Left lung (tissue), 14 donors: ENCODE measurements at places on chromosomes 5 and 9. TPM values are rescaled to one million over a fixed set of nuclear protein-coding genes. Genes with fewer than 3 reads are reported as not detected.

GRCh38 chr5:43627028-43627427 is 24.0 kb downstream of the NNT start:
- H3K27me3 ChIP-seq = no peaks in the 10 kb centered on the region
- H3K27ac ChIP-seq = no peak overlapping the region
- H3K36me3 ChIP-seq = no peaks in the 10 kb centered on the region
- no peaks in the 10 kb centered on the region for H3K4me1 ChIP-seq
- DNase-seq = no peak

- no peaks in the 10 kb centered on the region for H3K4me1 ChIP-seq
- H3K27me3 ChIP-seq = no peaks in the 10 kb centered on the region
- DNase-seq = no peak
- H3K27ac ChIP-seq = no peak overlapping the region
Observed at GRCh38 chr5:86879086-86879485, 261.3 kb downstream of the COX7C start.

The BAAT gene
- 1.0 TPM for total RNA-seq

DNA sequence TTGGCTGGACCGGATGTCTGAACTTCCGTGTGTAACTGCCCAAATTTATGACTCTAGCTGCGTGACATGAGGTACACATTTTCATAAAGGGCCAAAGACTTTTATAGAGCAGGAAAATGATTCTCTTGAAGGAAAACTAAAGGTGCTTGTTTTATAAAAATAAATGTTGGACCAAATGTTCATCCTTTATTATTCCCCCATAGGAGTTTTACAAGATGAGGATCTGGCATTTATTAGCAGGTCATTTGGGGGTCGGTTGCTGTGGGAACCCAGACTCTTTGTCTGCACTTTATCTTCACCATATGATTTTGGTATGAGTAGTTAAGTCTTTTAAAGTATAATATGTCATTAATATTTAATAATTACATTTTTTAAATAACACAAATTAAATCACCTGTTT is 571.2 kb downstream of the EFNA5 start:
- DNase-seq = no peak
- H3K27me3 ChIP-seq = no peaks in the 10 kb centered on the region
- H3K4me3 ChIP-seq = no peak overlapping the region
- H3K27ac ChIP-seq = no peak overlapping the region
- no peaks in the 10 kb centered on the region for H3K4me1 ChIP-seq

DNA sequence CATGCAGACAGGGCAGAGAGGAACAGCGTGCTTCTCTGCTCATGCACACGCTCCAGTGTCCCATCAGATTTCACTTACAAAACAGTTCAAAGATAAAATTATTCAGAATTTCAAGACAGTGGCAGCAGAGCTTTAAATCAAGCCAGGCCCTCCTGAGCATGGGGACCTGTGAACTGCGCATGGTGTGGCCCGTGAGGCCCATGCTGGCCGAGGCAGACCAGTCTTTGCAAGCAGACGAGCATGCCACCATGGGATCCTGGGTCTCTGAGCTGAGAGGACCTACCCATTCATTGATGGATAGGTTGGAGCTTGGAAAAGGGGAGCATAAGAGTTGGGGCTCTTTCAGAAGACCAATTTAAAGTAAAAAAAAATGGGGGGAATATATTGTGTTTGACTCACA is 35.0 kb upstream of the SAP30L start:
- H3K4me1 ChIP-seq = no peaks in the 10 kb centered on the region
- H3K27ac ChIP-seq = no peak overlapping the region
- no peaks in the 10 kb centered on the region for H3K27me3 ChIP-seq

The LCN15 gene
- total RNA-seq = not detected

- no peaks in the 10 kb centered on the region for H3K36me3 ChIP-seq
- no peak overlapping the region for H3K27ac ChIP-seq
- H3K4me3 ChIP-seq = no peak overlapping the region
- no peak for DNase-seq
- no peaks in the 10 kb centered on the region for H3K4me1 ChIP-seq
Observed at GRCh38 chr9:138098116-138098907, 220.7 kb downstream of the CACNA1B start.

GRCh38 chr5:151448038-151448985 is 909 bp downstream of the SLC36A1 start:
- H3K4me1 ChIP-seq = peaks cover 33% of the 10 kb centered on the region
- peak overlapping the region; percentile 85 for H3K4me3 ChIP-seq
- DNase-seq = peak; percentile 24
- peaks cover 5% of the 10 kb centered on the region for H3K36me3 ChIP-seq

- H3K27ac ChIP-seq = peak overlapping the region; percentile 70
- no peaks in the 10 kb centered on the region for H3K27me3 ChIP-seq
- no peak overlapping the region for H3K4me3 ChIP-seq
- no peaks in the 10 kb centered on the region for H3K36me3 ChIP-seq
- H3K4me1 ChIP-seq = peaks cover 65% of the 10 kb centered on the region
- DNase-seq = no peak
Observed at GRCh38 chr9:104861397-104861796, 66.6 kb downstream of the ABCA1 start.

The SLC36A3 gene
- not detected for total RNA-seq
